ENCODE measurements at places on chromosomes 16 and 17. TPM values are rescaled to one million over a fixed set of nuclear protein-coding genes. Genes with fewer than 3 reads are reported as not detected.

The LASP1 gene
- 107 TPM for total RNA-seq

The KRTAP9-8 gene
- total RNA-seq, result not detected

The TPSD1 gene
- total RNA-seq, result not detected

The SF3B3 gene
- total RNA-seq, result 277 TPM

The OR1F1 gene
- total RNA-seq, result not detected

The MYH11 gene
- total RNA-seq, result not detected

The MARCHF10 gene
- 0.42 TPM for total RNA-seq

The SLC16A11 gene
- 3.5 TPM for total RNA-seq

The HASPIN gene
- total RNA-seq, result 0.57 TPM

The ARL5C gene
- total RNA-seq, result not detected

The CCL4L2 gene
- 2.1 TPM for total RNA-seq

The FASN gene
- total RNA-seq, result 32.3 TPM

The OR4D2 gene
- not detected for total RNA-seq

The ITGA2B gene
- 1.6 TPM for total RNA-seq

The PPP1R27 gene
- total RNA-seq, result not detected

The BCKDK gene
- total RNA-seq, result 19.7 TPM

The ENDOV gene
- 20.6 TPM for total RNA-seq
